Osteocyte (in vitro differentiated cells): ENCODE measurements at places on chromosomes 16 and 17. TPM values are rescaled to one million over a fixed set of nuclear protein-coding genes. Genes with fewer than 3 reads are reported as not detected.

DNA sequence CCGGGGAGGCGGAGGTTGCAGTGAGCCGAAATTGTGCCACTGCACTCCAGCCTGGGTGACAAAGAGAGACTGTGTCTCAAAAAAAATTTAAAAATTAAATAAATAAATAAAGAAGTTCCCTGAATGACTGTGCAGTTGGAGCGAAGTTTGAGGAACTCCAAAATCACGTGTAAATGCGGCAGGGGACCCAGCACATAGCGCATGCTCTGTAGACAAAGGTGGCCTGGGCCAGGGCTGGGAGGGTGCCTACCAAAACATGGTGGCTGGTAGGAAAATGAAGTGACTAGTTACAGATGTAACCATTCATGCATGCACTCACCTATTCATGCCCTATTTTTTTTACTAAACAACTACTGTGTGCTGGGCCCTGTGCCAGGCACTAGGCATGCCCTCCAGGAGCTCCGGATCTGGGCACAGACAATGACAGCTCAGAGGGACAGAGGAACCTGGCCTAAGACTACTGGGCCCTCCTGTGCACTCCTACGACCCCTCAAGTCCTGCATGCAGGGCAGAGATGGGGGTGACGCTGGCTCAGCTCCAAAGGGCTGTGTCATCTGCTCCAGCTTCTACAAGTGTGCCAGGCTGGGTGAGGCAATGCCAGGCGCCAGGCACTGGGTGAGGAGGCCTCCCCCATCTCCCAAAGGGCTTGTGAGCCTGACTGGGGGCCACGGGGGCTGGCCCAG, 65.3 kb downstream of the RMI2 start:
- no peak for DNase-seq

DNA sequence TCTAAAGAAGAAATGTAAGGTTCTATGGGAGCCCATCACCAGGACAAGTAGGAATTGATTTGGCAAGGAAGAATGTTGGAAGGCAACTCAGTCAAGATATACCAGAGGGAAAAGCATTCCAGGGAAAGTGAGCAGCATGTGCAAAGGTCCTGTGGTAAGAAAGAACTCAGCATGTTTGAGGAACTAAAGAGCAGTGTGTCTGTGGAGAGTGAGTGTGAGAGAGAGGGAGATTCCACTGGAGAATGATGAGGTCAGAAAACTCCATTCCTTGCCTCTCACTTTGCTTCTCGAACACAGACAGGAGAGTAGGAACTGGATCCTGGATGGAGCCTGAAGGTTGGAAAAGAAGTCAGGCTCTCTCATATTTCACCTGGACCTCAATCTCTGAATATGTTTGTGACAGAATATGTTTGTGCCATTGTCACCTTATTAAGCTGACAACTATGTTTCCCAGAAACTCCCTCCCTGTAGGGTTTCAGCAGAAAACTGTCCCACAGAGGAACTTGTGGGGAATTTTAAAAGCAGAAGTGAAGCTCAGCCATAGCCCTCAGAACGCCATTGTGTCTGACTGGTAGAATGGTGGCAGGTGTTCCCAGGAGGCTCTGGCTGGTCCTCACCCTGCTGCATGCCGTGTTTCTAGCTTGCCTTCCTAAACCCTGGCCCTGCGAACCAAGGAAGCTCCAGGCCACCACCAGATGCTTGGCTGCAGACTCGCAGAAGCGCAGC, 382.4 kb upstream of the XYLT1 start:
- no peak for DNase-seq

DNA sequence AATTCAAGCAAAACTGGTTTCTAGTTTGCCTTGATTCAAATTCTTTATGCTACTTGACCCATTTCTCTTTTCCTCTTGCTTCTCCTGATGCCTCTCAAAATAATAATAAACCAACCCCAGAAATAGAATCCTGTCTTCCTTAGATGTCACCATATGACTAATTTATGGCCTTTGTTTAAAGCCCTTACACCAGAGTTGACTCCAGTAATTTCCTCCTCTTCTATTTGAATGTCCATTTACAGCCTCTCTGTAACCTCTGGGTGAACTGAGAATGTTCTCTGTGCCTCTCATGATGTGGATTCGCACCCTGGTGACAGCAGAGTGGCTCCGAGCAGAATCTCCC, 31.5 kb downstream of the ZFHX3 start:
- no peak for DNase-seq

GRCh38 chr17:15648386-15648785, 28.9 kb upstream of the FBXW10B start:
- no peak for DNase-seq

- DNase-seq = no peak
Observed at GRCh38 chr16:29899516-29900101, at the start of gene SEZ6L2. Gene SEZ6L2 (minus strand): TSS chr16:29899550. CDS start chr16:29899019, 531 bp downstream.

Gene SLC47A2
- 0.16 and 0.24 TPM in 2 replicates for total RNA-seq

DNA sequence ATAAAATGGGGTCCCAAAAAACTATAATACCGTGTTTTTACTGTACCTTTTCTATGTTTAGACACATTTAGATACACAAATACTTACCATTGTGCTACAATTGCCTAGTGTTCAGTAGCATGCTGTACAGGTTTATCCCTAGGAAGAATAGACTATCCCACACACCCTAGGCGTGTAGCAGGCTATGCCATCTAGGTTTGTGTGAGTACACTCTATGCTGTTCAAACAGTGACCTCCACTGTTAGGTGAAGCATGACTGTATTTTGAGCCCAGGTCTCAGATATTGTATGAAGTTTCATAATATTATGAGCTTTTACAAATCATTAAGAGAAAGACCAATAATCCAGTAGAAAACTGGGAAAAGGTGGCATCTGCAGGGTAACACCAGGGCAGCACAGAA, 23.6 kb downstream of the MILR1 start:
- no peak for DNase-seq
